ENCODE measurements at places on chromosomes 13 and 19. TPM values are rescaled to one million over a fixed set of nuclear protein-coding genes. Genes with fewer than 3 reads are reported as not detected.

NPAS1 gene
- 0.11 TPM for total RNA-seq

ZNF547 gene
- total RNA-seq: 3.9 TPM

RYR1 gene
- under 0.01 TPM for total RNA-seq

PSG6 gene
- not detected for total RNA-seq

C13orf42 gene
- not detected for total RNA-seq

VSTM1 gene
- total RNA-seq: not detected

ZNF493 gene
- 19.1 TPM for total RNA-seq

DACH1 gene
- total RNA-seq: not detected

ATP1A3 gene
- total RNA-seq: not detected

KLK11 gene
- total RNA-seq: not detected

Data from placental epithelial cell (primary cell).